Stimulated activated CD4-positive, alpha-beta T cell treated with anti-CD3 and anti-CD28 coated beads, Interleukin-12 subunit alpha, Interleukin-12 subunit beta, amount 100 ng/mL, for 24 hours (primary cell): ENCODE measurements at places on chromosomes 6 and 20.

DNA sequence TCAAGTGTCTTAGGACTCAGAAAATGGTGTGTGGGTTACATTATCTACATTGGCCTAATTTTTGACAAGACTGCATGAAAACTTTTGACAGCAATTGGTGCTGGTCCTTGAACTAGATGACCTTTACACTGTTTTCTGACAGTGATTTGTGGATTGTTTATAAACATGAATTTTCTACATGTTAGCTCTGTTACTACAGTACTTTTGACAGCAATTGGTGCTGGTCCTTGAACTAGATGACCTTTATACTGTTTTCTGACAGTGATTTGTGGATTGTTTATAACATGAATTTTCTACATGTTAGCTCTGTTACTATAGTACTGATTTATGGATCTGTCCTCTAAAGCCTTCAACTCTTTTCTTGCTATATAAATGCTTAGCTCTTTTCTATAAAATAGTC is 16.7 kb downstream of the KCTD20 start:
- DNase-seq, result no peak

- DNase-seq, result no peak
Observed at GRCh38 chr6:148218542-148219258, 123.9 kb upstream of the SASH1 start.

DNA sequence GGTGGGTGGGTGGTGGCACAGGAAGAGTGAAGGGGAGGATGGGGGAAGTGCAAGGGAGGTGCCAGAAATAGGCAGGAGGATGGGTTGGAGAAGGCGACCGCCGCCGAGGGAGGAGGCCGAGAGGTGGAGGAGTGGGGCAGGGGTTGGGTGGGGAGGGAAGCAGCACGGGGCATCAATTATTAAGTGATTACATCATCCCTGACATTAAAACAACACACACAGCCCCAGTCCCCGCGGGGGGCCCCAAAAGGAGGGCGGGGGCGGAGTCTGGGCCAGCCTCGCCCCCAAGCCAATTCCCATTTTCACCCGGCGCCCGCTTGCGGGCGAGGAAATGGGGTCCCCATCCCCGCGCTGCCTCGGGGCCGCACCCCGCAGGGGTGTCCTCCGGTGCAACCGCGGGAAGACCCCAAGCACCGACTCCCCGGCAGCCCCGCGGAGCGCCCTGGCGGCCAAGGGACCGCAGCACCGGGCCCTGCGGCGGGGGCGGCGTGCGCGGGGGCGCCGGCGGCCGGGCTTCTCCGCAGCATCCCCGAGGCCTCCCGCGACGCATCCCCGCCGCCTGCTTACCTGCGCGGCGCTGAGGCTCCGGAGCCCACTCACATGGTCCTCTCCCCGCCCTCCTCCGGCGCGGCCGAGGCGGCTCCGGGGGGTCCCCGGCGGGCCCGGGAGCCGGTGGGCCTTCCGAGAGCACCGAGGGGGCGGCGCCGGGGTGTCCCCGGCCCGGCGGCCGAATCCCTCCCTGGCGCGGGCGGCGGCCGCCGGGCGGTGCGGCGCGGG is 663 bp downstream of the FYN start:
- DNase-seq, result peak; percentile 57

DNA sequence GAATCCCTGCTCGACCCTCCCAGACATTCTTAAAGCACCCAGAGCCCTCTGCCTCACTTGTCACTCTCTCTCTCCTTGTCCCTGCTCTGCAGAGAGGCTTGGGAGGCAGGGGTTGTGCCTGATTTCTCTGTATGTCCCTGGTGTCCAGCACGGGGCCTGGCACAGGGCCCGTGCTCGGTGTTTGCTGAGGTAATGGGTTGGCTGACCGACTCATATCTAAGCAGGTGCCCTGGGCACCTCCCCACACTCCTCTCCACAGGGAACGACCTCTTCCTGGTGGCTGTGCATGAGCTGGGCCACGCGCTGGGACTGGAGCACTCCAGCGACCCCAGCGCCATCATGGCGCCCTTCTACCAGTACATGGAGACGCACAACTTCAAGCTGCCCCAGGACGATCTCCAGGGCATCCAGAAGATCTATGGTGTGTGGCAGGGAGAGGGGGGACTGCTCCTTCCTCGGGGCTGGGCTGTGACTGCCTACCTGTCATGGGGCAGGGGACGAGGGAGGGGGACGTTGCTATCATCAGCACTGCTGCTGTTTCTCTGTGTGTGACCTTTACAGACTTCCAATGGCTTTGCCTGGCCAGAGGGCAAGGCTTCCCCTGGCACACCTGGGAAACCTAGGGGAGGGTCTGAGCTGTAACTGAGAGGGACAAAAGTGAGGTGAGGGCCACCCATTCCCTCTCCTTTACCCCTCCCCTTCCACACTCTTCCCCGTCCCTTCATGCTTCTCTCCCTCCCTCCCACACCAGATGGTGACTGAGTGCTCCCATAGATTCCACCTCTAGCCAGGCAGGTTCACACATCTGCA is 14.2 kb downstream of the MMP24OS start:
- no peak for DNase-seq

DNA sequence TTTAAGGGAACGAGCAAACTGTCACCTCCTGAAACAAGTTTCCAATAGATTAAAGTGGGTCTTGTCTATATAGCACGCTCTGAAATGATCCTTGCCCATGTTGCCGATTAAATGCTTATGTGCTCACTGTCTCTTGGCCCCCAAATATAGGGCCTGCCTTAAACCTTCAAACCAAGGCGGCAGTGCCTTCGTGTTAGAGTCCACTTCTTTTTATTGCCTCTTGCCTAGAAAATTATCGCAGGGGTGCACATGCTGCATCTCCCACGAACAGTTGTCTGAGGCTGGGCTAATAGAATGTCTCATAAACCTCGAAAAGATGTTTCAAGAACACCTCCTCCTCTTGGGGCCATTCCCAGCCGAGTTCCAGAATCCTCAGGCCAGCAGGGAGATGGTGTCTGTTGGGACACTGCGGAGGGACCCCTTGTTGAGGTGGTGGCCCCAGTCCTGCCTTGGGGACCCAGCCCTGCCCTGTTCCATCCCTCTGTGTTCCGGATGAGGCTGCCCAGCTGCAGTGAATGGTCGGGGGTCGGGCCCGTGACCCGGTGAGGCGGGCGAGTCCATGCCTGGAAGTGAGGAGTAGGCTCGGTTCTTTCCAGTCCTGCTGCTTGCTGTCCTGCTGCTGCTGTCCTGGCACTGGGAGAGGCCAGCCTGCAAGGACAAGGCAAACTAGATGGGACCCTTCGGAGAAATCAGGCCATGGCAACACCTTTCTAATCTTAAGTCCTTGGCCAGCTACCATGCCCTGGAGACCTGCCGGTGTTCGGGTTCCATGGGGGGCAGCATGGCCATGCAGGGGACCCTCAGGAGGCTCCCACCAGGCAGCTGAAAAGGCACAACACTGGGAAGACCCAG is 34.7 kb upstream of the SLCO4A1 start:
- no peak for DNase-seq
